ENCODE measurements at places on chromosomes 12 and 14. TPM values are rescaled to one million over a fixed set of nuclear protein-coding genes. Genes with fewer than 3 reads are reported as not detected.

The ASIC1 gene
- total RNA-seq: 0.30 TPM

DNA sequence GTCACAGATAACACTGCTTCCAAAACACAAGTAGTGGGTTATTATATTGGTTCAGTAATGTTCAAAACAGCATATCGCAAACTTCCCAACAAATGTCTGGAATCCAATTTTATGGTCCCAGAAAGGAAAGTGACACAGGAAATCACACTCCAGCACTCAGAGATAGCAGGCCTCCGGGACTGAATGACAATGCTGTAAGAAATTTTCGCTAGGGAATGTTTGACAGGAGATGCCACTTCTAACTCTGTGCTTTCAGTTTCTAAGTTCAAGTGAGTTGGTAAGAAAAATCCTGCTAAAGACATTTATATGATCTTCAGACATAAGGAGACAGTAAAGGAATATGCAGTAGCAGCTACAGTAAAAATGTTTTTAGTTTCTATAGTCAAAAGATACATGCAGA is 93.2 kb downstream of the SLC2A13 start:
- DNase-seq: no peak

The PLEK2 gene
- 33.0 TPM for total RNA-seq

GRCh38 chr12:45427042-45427441 is 211.1 kb downstream of the ANO6 start:
- no peak for DNase-seq

GRCh38 chr12:30110958-30111586 is 327.3 kb upstream of the TMTC1 start:
- DNase-seq: no peak

GRCh38 chr12:115227137-115227615 is 543.2 kb upstream of the TBX3 start:
- no peak for DNase-seq

DNA sequence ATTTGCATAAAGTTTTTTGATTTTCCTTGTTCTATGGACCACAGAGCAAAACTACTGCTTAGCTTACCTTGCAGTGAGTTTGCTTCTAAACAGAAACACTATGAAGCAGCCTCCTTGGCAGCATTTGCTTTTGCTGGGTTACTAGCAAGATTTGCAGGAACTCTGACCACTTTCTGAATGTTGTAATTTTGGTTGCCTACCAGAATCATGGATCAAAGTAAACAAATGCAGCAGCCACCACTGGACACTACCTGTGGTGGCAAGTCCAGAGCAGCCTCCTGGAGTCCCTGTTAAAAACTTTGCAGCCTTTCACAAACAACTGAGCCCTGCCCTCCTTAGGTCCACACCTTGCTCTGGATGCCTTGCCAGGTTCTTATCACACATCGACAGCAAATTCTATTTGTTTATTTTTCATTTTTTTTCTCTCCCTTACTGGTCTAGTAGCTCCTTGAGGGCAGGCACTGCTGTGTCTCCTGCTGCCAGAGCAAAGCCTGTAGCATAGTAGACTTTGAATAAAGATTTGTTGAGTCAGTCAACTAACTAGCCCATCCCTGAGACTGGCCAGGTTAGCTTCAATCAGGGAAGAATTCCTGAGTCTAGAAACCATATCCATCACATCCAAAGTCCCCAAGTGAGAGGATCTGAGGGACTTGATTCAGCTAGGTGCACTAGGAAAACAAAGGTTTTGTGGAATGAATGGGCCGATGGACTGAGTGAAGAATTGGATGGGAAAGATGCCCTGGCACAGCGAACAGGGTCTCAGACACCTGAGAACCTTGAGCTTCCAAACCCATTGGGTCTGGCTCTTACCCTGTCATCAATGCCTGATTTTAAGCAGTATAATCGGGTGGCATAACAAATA is 5.7 kb downstream of the TTC6 start:
- no peak for DNase-seq
